ENCODE measurements at places on chromosomes 6 and 20.

DNA sequence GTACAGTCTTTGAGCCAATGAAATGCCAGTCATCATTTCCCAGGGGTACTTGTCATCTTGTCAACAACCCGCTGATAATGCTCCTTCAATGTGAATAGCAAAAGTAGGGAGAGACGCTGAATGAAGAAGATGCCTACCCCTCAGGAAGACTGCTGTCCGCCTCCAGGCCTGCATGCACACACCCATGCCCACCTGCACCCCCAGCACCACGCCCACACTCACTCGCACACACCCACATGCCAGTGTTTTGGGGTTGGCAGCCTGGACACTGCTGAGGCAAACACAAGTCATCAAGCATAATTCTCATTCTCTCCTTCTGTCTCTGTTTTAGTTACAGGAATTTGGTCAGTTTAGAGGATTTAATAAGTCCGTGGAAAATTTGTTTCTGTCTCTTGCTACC lies 63.6 kb downstream of the SYTL3 start:
- DNase-seq, result no peak

- DNase-seq, result no peak
Measured at GRCh38 chr6:56803594-56803993, 151.3 kb upstream of the BEND6 start.

GRCh38 chr6:118559659-118560058 lies 11.6 kb downstream of the PLN start:
- no peak for DNase-seq

- no peak for DNase-seq
Measured at GRCh38 chr20:9660236-9660868, 146.0 kb downstream of the LAMP5 start.

GRCh38 chr20:43914311-43915210 lies at the start of gene TOX2:
Gene TOX2, plus strand, starts transcription at chr20:43914852. Its CDS starts 40 bp downstream, at chr20:43914892.
- DNase-seq, result no peak

- DNase-seq, result no peak
Measured at GRCh38 chr6:116983375-116983774, 106.3 kb downstream of the RFX6 start.

DNA sequence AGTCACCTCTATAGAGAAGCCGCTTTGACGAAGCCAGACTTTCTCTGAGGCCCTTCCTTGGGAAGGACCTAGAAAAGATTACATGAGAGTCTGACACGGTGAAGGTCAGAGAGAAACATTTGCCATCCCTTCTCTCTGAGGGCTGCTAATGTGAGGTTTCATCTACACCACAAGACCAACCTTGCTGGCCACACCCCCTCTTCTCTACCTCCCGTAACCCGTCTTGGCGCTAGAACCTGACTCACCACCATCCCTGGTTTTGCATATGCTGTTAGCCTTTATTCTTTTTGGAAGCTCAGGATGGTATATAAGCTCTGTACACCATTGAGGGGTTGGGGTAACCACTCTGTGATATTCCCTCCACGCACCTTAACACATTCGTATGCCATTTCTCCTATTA lies 63.6 kb downstream of the FOXF2 start:
- no peak for DNase-seq

GRCh38 chr6:117558818-117559217 lies 43.5 kb downstream of the GOPC start:
- no peak for DNase-seq

- no peak for DNase-seq
Measured at GRCh38 chr6:170542031-170542719, 10.9 kb downstream of the PSMB1 start.

DNA sequence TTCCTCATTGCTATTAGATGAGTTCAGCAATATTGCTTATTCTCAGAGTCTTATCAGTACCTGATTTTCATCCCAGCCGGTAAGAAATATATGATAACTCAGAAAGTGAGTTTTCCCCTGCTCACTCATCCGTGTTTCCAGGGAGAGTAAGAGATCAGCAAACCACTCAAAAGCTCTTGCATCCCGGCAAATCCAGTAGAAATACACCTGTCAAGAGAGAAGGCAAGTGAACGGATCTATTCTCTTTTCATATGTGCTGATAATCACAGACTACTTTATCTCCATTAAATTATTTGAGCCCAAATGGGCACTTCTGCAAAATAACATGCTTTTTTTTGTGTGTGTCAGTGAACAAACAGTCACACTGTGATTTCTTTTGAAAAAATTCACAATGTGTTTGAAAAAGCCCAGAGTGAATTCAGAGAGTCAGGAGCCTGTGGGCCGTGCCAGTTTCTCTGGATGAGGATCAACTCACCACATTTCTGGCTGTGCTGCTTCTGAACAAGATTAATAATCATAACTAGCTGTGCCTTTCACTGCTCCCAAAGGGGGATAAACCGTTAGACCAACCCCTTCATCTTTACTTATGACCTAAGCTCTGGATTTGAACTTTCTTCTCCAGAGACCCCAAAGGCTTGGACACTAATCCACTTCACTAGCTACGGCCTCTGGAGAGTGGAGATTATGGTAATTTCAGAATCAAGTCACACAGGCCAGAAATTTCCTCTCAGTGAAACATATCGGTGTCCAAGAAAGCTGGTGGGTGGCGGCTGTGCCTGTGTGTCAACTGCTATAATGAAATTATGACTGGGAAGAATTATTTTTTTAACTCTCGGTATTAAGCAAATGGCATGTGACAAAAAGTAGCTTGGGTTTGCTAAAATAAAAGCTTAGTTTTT lies 44.2 kb downstream of the NOX3 start:
- no peak for DNase-seq

DNA sequence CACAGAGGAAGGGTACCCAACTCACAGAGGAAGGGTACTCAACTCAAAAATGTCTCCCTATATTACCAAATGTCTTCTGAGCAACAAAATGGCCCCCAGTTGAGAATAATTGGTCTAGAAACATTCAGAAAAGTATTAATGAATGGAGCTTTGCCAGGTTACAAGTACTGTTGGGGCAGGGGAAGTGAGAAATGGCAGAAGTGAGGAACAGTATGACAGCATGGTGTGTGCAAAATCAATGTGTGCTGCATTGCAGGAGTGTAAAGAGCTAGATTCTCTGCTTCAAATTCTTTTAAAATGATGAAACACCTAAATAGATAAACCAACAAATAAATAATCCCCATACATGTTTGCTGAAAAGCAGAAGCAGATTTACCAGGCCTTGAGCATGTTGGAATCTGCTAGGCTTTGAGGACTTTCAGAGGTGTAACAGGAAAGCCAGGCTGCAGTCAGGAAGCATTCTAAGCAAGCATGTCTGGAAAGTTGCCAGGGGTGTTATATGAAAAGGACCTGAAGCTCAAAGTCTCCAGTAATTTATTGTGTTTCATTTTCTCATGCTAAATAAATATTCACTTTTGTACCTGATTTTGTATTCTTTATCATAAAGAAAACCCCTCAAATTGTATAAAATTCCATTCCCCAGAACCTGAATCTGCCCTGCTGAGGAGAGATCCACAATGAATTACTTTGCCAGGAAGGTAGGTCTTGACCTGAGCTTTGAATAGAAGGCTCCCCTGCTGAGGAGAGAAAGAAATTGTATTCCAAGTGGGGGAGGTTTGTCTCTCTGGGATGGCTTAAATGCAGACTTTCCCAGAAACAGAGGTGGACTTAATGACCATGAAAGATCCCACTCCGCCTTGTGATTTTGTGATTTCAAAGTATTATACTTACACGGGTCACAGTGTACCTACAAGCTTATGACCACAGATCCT lies 265.0 kb upstream of the MARCKS start:
- peak; percentile 13 for DNase-seq

GRCh38 chr6:167103041-167103891 lies 19.6 kb upstream of the CCR6 start:
- no peak for DNase-seq

- no peak for DNase-seq
Measured at GRCh38 chr20:43755390-43755789, 28.6 kb upstream of the GTSF1L start.

DNA sequence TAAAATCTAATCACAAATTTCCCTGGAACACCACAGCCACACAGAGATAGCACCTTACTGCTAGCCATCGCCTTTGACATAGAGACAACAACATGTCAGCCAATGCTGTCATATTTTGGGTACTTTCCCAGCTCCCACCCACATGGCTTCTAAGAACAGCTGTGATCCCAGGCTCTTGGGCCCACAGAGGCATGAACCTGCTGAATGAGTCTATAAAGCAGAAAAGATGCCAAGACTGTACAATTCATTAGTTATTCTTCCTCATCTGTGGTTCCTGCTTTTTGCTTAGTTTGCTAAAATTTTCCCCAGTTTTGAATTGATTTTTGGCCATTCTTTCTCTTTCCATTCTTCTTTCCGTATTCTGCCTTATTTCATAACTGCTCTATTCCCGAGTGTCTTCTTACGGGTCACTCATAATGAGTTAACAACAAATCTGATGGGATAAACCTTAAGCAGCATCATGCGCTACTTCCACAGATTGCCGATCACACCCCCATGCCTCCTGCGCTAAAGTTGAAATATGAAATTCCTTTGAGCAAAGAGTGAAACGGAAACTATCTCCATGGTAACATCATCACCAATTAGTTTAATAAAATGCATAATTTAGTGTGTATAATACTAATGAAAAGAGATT lies 327.3 kb upstream of the HSF2 start:
- DNase-seq, result no peak

- DNase-seq, result no peak
Measured at GRCh38 chr6:23021487-23021886, 452.1 kb downstream of the HDGFL1 start.

DNA sequence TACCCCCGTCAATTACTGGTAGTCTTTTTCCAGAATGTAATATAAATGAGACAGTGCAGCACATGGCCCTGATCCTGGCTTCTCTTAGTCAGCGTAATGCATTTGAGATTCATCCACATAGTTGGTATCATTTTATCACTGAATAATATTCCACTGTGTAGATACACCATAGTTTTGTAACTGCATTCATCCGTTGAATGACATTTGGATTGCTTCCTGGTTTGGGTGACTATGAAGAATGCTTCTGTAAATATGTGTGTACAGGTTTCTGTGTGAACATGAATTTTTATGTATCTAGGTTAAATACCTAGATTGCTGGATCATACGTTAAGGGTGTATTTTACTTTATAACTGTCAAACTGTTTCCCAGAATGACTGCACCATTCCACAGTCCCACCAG lies 62.6 kb upstream of the STMND1 start:
- DNase-seq, result no peak

DNA sequence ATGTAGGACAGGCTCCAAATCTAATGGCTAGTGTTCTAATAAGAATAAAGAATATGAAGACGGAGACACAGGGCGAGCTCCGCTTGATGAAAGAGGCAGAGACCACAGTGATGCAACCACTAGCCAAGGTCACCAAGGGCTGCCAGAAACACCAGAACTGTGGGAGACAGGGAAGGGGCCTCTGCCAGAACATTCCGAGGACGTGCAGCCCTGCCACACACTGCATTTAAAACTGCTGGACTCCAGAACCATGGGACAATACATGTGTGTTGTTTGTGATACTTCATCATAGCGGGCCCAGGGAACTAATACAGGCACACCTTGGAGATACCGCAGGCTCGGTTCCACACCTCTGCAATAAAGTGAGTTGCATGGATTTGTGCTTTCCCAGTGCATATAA lies 2.9 kb upstream of the THBS2 start:
- no peak for DNase-seq

DNA sequence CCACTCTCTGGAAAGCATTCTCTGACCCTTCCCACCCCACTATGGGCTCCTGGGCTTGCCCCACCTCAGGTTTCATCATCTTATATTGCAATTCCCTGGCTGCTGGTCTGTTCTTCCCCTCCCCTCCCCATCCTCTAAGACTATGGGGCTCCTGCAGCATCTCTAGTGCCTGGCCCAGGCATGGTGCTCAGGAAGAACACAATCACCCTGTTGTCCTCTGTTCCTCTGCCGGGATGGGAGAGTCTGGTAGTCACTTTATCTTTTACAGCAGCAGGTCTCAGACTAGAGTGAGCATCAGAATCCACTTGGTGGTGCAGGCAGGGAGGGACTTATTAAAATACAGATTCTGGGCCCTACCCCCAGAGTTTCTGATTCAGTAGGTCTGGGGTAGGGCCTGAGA lies 5.0 kb upstream of the LPIN3 start:
- DNase-seq, result no peak

DNA sequence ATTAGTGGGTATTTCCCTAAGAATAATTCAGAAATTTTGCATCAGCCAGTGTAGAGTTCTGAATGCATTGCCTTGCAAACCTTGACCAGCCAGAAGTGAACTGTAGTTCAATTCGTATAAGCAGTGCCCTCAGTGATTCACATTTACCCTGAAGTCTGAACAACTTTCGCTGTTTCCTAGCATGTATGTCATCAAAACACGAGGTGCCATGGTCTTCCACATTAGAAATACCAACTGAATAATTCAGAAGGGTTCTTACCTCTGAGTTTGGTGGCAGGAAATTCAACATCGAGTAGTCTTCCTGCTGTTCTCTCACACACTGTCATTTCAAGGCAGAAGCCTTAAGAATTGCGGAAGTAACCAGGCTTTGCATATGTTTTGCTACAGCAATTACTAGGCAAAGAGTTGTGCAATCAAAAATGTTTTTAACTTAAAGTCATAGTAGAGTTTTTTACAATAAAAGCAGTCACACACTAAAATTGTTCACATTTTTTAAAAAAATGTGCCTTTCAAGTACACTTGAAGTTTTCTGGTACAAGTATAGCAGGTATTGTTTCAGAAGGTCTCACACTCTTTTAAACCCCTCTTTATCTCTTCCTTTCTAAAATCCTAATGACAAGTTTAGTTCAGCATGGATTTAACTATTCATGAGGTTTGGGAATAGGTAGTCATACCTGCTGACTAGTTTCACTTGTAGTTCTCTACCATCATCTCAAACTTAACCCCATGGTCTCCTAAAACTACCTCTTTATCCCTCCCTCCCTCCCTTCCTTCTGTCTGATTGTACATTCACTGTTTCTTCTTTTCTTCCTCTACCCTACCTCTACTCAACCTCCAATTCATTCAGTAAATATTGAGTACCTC lies 118.3 kb downstream of the STXBP5 start:
- no peak for DNase-seq

DNA sequence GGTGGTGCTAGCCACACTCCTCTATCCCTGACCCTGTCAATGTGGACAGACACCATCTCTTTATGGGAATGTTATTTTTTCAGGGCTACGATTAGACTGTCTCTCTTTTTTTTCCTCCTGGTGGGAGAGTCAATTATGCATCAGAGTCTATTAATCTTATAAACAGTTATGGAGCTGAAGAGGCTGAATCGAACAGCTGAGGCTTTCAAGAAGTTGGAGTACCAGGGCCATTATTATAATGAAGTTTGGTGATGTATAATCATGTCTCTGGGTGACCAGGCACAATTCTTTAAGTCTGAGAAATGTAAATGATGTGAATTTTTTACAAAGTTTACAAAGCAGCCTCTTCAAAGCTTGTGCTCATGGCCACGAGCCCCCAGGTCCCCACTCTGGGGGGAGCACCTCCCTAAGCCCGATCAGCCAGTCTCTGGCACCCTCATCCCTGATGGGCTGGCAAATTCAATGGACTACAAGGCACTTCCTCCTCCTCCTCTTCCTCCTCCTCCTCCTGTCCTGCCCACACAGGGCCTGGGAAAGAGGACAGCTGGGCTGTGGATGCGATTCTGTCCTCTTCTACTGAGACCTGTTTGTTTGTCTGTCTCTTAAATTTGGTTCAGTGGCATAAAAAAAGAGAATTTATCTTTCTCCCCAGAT lies 43.9 kb upstream of the QKI start:
- DNase-seq, result no peak

All from SHP77 (cell line).